ENCODE measurements at places on chromosomes 12 and 14. TPM values are rescaled to one million over a fixed set of nuclear protein-coding genes. Genes with fewer than 3 reads are reported as not detected.

Gene KRT78
- total RNA-seq: not detected

Gene CLEC4E
- total RNA-seq: not detected

Gene APOF
- not detected for total RNA-seq

Gene BCDIN3D
- total RNA-seq: 8.2 TPM

Gene CLEC7A
- total RNA-seq: 0.26 TPM

Gene DPY19L2
- 6.0 TPM for total RNA-seq

Gene DDX54
- total RNA-seq: 71.5 TPM

Gene C1S
- 1.6 TPM for total RNA-seq

Gene VRTN
- not detected for total RNA-seq

Gene OR6C2
- total RNA-seq: not detected

Gene EPYC
- total RNA-seq: not detected

Gene GALNT16
- total RNA-seq: 0.16 TPM

Gene STON2
- 0.20 TPM for total RNA-seq

Gene CAPZA3
- not detected for total RNA-seq

Gene TAS2R10
- total RNA-seq: not detected

Gene KRT73
- not detected for total RNA-seq

Gene CCDC88C
- total RNA-seq: 151 TPM

Gene GPR84
- 0.32 TPM for total RNA-seq

Gene PRKCH
- total RNA-seq: 304 TPM
